ENCODE measurements at places on chromosomes 1 and 21.

- DNase-seq: peak; percentile 73
These were observed 79.2 kb upstream of the WDR26 start for GRCh38 chr1:224513787-224514209.

- DNase-seq: no peak
These were observed 13.9 kb upstream of the C2CD2 start for GRCh38 chr21:41967708-41968107.

DNA sequence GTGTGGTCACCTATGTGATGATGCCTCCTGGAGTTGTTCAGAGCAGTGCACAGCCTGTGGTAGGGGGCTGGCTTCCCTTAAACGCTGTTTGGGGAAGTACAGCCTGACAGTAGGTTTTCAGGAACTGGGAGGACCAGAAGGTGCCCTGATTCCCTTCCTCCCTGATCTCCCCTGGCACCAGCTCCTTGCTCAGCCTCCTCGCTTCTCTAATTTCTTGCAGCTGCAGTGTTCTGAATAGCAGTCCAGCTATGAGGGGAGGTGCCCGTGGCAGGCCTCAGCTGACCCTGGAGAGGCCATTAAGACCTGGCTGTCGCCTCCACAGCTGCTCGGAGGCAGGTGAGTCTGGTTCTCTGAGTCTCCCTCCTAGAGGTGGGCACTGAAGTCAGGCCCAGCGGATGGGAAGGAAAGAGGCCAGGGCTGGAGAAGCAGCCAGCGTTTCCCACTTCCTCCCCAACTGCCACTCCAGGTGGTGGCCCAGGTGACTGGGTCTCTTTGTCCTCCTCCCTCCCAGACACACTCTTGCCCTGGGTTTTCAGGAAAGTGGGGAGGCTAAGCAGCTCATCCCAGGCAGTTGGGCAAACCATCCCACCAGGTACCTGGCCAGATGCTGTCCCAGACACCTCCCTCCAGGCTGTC lies 52.0 kb upstream of the RPL11 start:
- DNase-seq: no peak

- DNase-seq: no peak
These were observed 1052.8 kb downstream of the TTLL7 start for GRCh38 chr1:82946096-82946605.

GRCh38 chr1:160129046-160129445 lies 13.5 kb downstream of the ATP1A2 start:
- no peak for DNase-seq

All from GM06990 (cell line).